ENCODE measurements at places on chromosomes 5 and 9.

DNA sequence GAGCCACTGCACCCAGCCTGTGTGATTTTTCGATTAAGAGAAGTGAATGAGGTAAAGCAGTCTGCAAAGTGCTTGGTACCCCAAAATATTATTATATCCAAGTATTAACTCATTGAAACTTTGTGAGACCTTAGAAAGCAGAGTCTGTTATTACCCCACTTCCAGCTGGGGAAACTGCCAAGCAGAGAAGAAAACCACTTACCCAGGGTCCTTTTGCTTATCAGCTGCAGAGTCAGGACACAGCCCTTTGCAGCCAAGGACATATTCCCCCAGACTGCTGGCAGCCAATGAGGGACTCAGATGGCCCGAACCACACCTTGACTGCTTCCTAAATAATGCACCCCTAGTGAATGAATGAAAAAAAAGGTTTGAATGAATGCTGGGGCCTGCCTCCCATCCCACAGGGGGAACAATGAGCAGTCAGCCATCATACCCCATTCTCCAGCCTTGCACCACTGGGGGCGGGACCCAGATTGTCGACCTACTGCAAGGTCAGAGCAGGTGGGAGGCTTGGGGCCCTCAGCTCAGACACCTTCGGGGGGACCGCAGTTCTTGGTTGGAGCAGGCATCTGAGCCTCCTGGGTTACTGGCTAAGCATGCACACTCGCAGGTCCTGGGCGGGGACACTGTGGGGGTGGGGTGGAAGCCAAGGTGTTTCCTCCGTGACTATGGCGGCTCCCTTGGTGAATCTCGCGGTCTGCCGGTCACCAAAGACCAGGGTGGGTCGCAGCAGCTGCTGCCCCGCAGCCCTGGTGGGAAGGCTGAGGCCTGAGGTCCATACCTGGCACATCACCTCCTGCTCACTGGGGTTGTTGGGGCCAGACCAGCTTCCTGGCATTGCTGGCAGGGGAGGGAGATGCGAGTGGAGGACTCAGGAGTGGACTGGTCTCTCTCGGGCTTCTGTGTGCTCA lies 29.7 kb downstream of the PRRT1B start:
- no peak for DNase-seq

DNA sequence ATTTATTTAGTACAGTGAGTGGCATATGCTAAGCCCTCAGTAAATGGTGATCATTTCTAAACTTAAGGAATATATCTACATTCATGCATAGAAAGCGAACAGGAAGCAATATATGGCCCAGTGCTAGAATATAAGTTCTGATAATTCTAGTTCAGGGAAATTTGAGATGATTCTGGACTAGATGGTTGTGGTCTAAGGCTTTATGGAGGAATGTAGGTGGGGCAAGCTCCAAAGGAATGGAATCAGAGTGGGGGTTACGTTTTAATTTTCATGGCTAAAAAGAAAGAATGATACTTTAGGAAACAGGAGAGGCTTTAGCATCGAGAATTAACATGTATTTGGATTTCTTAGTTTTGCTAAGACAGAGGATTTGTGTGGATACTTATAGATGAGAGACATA lies 56.1 kb downstream of the MTREX start:
- DNase-seq, result no peak

GRCh38 chr5:41281215-41281810 lies 68.0 kb upstream of the C6 start:
- DNase-seq, result no peak

DNA sequence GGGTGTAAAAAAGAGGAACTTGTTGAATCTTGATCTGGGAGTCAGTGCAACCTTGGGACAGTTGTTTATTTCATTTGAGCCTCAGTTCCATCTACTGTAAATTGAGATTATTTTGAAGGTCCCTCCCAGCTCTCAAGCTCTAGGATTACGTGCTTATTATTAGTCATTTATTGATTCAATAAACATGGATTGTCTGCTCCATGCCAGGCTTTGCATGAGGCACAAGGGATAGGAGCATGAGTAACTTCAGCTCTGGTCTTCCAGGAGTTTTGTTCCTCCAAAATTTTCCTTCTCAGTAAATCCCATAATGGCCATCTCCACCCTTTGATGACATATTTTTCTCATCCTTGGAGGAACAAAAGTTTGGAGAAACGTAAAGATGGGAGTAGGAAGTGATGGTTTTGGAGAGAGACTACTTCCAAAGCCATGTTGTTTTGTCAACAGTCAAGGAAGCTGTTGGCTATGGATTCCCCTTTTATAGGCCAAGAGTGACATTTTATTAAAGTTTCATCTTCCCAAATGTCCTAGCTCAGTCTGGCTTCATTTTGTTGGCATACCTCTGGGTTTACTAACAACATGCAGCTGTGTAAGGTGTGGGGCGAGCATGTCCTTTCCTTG lies 244.6 kb downstream of the DMRT2 start:
- DNase-seq, result no peak

- DNase-seq, result no peak
Observed at GRCh38 chr5:148237785-148238417, 424 bp upstream of the MARCOL start.

GRCh38 chr5:64518793-64519192 lies 13.0 kb downstream of the RGS7BP start:
- DNase-seq, result no peak

- no peak for DNase-seq
Observed at GRCh38 chr9:123727332-123727731, 202.6 kb downstream of the DENND1A start.

Data from NCI-H187 treated with DMSO at 0.1 percent for 48 hours (cell line).